ENCODE measurements at places on chromosomes 16 and 17.

GRCh38 chr17:4553669-4554068, 1.5 kb downstream of the MYBBP1A start:
- no peak for DNase-seq

- DNase-seq, result no peak
Observed at GRCh38 chr16:23852794-23853562, 17.2 kb downstream of the PRKCB start.

- DNase-seq, result no peak
Observed at GRCh38 chr17:35912942-35913341, 17.6 kb downstream of the RDM1 start.

DNA sequence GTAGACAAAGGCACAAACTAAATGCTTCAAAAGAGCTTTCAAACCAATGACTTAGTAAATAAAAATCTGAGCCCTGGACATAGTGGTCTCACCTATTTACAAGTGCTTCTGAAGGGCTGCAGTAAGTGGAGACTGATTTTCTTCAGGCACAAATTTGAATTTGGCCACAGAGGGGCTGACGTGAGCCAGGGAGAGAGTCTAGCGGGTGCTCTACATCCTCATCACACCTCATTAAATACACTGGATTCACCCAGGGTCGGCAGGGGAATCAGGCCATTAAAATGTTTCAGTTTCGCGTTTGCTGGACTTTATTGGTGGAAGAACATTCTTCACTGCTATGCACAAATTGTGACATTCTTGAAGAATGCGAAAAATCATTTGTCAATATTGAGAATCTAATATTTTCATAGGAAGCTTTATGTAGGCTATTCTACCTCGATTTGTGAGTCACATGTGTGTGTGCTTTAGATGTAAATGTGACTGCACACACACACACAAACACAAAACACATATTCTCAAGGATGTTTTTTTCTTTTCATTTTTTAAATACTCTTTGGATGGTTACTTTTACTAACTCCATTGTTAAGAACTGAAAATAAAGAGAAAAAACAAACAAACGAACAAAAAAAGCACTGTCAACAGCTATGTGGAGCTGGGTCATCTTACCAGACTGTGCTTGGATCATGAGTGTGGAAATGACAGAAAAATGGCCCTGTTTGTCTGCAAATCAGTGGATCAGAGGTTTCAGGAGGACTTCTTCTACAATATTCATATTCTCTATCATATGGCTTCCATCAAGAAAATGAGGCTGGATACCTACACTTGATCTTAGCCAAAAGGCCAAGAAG, 58.9 kb downstream of the CDH11 start:
- DNase-seq, result no peak

DNA sequence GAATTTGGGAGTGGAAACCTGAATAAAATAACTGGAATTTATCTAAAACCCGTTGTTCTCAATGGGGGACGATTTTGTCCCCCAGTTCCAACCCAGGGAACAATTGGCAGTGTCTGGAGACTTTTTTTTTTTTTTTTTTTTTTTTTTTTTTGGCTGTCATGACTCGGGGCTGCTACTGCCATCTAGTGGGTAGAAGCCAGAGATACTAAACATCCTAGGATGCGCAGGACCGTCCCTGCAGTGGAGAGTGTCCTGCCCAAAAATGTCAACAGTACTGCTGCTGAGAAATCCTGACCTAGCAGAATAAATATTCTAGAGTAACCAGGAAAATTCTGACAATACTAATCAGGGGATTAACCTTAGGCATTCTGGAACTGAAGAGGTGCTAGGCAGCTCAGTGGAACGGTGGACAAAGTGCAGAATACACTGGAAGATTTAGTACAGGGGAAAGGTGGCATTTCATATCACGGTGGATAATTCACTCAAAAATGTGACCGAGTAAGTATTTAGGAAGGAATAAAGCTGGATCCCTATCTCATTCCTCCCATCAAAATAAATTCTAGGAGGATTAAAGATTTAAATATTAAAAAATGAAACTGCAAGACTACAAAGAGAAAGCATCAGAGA, 107.6 kb downstream of the SPECC1 start:
- DNase-seq, result no peak

DNA sequence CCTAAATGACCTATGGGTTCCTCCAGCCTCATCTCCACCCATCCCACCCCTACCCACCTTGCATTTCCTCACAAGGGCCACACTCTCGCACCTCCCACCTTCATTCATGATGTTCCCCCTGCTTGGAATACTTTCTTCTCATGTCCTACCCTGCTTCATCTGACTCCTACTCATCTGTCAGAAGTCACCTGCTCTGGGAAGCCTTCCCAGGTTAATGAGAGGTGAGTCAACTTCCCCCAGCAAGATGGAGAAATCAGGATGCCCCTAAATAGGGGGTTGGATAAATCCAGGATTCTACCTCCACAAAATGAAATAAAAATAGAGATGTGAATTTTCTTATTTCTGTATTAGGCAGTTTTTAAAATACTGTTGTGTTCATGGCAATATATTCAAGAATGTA, 51.0 kb upstream of the WSB1 start:
- DNase-seq, result no peak

GRCh38 chr17:9767432-9767991, 23.9 kb downstream of the DHRS7C start:
- DNase-seq, result no peak

DNA sequence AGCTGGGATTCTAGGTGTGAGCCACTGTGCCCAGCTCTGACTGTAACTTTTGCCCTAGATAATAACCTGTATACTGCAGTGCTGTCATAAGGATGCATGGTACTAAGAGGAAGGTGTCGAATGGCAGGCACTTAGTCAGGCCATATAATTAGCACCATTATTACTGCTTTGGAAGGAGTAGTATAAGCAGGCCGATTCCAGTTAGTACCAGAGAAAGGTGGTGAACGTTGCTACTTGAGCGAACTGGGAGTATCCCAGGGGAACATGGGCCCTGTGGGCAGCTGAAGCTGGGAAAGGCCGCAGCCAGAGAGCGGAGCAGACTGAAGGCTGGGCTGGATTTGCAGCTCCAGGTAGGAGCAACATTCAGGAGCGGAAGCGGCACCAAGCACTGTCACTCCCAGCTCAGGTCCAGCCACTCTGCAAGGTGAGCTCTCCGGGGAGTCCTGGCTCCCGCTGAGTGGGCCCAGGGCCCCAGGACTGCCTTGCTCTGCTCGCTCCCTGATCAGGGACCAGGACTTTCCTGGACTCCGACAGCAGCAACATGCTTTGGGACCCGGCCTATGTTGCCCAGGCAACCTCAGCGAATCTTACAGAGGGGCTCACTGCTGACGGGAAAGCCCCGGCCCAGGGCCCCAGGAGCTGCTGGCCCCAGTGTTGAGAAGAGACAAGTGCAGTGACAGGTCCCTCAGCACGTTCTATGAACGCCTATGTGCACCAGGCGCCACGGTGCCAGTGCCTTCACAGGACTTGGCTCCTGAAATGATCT, 28.6 kb downstream of the C16orf74 start:
- DNase-seq, result no peak

GRCh38 chr16:89446136-89446974, 44.0 kb downstream of the ANKRD11 start:
- no peak for DNase-seq

DNA sequence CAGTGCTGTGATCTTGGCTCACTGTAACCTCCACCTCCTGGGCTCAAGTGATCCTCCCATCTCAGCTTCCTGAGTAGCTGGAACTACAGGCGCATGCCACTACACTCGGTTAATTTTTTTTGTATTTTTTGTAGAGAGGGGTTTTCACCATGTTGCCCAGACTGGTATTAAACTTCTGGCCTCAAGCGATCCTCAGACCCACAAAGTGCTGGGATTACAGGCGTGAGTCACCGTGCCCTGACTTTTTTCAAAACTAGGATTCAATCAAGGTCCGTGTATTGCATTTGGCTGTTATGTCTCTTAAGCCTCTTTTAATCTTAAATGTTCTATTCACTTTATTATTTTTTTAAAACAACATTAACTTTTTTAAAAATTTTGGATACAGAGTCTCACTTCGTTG, 4.3 kb upstream of the CCL22 start:
- no peak for DNase-seq

- DNase-seq, result no peak
Observed at GRCh38 chr16:58417600-58417999, 25.3 kb downstream of the GINS3 start.
